LoVo (cell line): ENCODE measurements at places on chromosomes 2 and 18.
A peak's percentile ranks its signal among the peaks of the same experiment; 100 is the strongest.

DNA sequence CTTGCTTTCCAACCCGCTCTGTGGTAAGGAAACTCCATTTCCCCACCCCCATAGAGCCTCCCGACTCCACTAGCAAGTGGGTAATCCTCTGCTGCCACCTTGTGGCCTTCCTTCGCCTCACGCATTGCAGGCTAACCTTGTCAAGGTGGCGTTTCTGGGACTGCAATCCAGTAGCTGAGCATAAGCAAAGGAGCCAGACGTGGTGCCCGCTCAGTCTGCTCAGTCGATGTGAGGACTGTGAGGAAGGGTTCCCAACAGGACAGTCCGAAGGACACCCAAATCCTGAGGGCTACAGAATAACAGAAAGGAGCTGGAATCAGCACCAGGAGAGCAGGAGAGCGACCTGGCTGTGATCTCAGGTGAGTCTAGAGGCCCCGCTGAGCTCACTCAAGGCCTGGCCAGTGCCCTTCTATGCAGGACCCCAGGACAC, 144.2 kb downstream of the SUCLG1 start:
- peak; percentile 83 for DNase-seq

DNA sequence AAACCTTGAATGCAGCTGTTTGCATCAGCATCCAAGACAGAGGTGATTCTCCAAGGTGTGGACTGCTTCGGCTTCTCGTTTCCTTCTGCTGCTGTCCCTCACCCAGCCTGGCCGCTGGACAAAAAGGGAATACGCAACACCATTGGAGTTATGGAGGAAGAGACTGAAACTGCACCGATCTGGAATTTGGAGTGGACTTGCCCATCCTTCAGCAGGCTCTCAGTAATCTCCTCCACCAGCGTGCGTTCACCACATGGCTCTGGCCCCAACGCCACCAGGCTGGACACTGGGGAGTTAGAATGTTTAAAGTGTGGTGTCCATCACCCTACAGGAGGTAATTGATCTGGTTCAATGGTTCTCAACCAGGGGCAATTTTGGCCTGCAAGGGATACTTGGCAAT, 41.4 kb upstream of the ID2 start:
- no peak for DNase-seq

DNA sequence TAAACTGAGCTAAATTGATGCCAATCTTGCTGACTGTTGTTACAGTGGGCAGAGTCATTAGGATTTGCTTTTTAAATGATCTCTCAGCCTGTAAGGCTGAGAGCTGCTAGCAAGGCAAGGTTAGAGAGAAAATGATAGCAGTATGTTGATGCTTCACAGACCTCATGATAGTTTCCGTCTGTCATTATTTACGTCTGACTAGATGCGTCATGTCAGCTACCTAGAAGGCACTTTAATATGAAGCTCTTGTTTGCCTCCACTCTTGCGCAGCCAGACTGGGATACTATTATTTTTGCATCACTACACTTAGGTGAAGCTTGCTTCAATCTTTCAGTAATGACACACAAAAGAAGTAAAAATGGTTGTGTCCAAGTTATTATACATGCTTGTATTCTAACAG, 313.8 kb downstream of the LNPK start:
- DNase-seq: no peak

DNA sequence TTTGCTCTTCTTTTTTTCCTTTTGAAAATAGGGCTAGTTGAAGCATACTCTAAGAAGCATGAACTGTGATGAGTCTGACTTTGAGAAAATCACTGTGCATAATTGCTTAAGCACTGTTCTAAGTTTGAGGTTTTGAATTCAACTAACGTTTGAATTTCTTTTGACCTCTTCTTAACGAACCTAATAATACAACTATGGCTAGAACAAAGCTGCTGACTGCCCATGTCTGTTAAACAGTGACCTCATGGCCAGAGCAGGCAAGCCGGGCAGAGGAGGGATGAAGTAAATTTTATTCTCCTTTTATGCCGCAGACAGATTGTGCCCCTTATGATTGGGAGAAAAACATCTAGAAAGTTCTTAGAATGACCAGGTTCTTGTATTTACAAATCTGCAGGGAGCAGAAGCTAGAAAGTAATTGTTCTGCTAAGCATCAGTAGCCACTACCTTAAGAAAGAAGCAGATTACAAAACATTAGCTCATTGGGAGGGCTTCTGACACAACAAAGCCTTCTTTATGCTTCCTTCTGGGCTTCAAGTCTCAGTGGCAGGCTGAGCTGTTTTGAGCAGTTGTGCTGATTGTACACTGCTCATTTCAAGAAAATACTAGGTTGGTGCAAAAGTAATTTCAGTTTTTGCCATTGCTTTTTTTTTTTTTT, 97.8 kb upstream of the RASGRP3 start:
- DNase-seq: no peak

GRCh38 chr2:240825476-240825875, 5.5 kb upstream of the KIF1A start:
- no peak for DNase-seq

- no peak for DNase-seq
These were observed 237.6 kb upstream of the UBE2E3 start for GRCh38 chr2:180742801-180743200.

GRCh38 chr2:210655229-210655975, 99.0 kb downstream of the CPS1 start:
- DNase-seq: no peak
